Pulmonary artery endothelial cell (primary cell): ENCODE measurements at places on chromosomes 6 and 20. TPM values are rescaled to one million over a fixed set of nuclear protein-coding genes. Genes with fewer than 3 reads are reported as not detected.

The TOX2 gene
- 1.2 and 2.4 TPM in 2 replicates for total RNA-seq

The POM121L2 gene
- total RNA-seq = not detected in 2 replicates

The CLDN20 gene
- total RNA-seq = not detected in 2 replicates

The NKX2-2 gene
- not detected in 2 replicates for total RNA-seq
